ENCODE measurements at places on chromosomes 13 and 19. TPM values are rescaled to one million over a fixed set of nuclear protein-coding genes. Genes with fewer than 3 reads are reported as not detected.

GRCh38 chr19:35060160-35060855 is 18.8 kb downstream of the HPN start:
- H3K4me1 ChIP-seq: peaks cover 30% of the 10 kb centered on the region
- H3K36me3 ChIP-seq: no peaks in the 10 kb centered on the region
- no peak for DNase-seq

Gene C19orf67
- total RNA-seq: not detected

Gene NR2C2AP
- total RNA-seq: 19.0 TPM

- H3K27me3 ChIP-seq: no peaks in the 10 kb centered on the region
- H3K4me3 ChIP-seq: no peak overlapping the region
- no peaks in the 10 kb centered on the region for H3K36me3 ChIP-seq
- H3K27ac ChIP-seq: peak overlapping the region; percentile 32
Observed at GRCh38 chr19:46904114-46905060, 43.6 kb downstream of the ARHGAP35 start.

Gene PROZ
- total RNA-seq: not detected

Gene ATP8A2
- total RNA-seq: not detected

DNA sequence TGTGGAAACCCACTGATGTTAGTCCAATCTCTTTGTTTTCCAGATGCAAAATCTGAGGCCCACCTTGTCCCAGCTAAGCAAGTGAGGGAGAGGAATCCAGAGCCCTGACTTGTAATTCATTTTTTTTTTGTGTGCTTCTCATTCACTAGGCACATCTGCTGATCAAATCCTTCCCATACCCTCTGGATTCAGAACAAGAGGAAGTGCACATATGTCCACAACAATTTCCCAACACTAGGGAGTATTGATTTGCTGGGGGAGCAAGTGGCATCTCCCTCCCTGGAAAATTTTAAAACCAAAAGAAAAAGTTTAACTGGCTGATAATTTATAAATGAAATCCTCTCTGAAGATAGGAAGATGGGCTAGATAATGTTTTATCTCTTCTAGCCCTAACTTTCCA is 94.6 kb upstream of the RFC3 start:
- H3K36me3 ChIP-seq: no peaks in the 10 kb centered on the region
- H3K4me3 ChIP-seq: no peak overlapping the region
- DNase-seq: no peak
- peak overlapping the region; percentile 44 for H3K27ac ChIP-seq
- H3K27me3 ChIP-seq: no peaks in the 10 kb centered on the region
- H3K4me1 ChIP-seq: peaks cover 23% of the 10 kb centered on the region

Gene ZNF682
- 6.3 TPM for total RNA-seq

DNA sequence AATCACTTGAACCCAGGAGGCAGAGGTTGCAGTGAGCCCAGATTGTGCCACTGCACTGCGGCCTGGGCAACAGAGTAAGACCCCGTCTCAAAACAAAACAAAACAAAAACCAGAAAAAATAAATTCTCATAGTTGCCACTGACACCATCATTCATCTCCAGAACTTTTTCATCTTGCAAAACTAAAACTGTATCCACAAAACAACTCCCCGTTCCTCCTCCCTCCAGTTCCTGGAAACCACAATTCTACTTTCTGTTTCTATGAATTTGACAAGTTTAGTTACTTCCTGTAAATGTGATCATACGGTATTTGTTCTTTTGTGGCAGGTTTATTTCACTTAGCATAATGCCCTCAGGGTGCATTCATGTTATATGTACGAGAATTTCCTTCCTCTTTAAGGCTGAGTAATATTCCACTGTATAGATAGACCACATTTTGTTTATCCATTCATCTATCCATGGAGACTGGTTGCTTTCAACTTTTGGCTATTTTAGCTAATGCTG is 13.2 kb upstream of the ADGRE5 start:
- H3K27me3 ChIP-seq: no peaks in the 10 kb centered on the region
- H3K27ac ChIP-seq: no peak overlapping the region
- H3K4me3 ChIP-seq: no peak overlapping the region
- H3K36me3 ChIP-seq: no peaks in the 10 kb centered on the region

GRCh38 chr13:113597391-113598080 is 13.0 kb downstream of the TFDP1 start:
- no peaks in the 10 kb centered on the region for H3K4me1 ChIP-seq
- no peaks in the 10 kb centered on the region for H3K27me3 ChIP-seq
- DNase-seq: no peak
- H3K36me3 ChIP-seq: peaks cover 6% of the 10 kb centered on the region
- H3K4me3 ChIP-seq: no peak overlapping the region
- no peak overlapping the region for H3K27ac ChIP-seq

Gene RFC3
- total RNA-seq: 5.0 TPM

GRCh38 chr13:103878891-103879605 is 812.8 kb upstream of the SLC10A2 start:
- H3K4me1 ChIP-seq: no peaks in the 10 kb centered on the region
- H3K4me3 ChIP-seq: no peak overlapping the region
- H3K27me3 ChIP-seq: no peaks in the 10 kb centered on the region
- no peaks in the 10 kb centered on the region for H3K36me3 ChIP-seq
- no peak for DNase-seq

Gene POSTN
- 17.9 TPM for total RNA-seq

- H3K4me1 ChIP-seq: no peaks in the 10 kb centered on the region
- H3K27me3 ChIP-seq: no peaks in the 10 kb centered on the region
- H3K4me3 ChIP-seq: no peak overlapping the region
- no peak overlapping the region for H3K27ac ChIP-seq
- DNase-seq: no peak
- H3K36me3 ChIP-seq: no peaks in the 10 kb centered on the region
Observed at GRCh38 chr13:77863144-77863543, 55.5 kb downstream of the EDNRB start.

GRCh38 chr19:30512176-30513081 is 140.2 kb downstream of the ZNF536 start:
- no peak overlapping the region for H3K4me3 ChIP-seq
- no peaks in the 10 kb centered on the region for H3K4me1 ChIP-seq
- no peak for DNase-seq
- no peak overlapping the region for H3K27ac ChIP-seq

Gene CEACAM3
- not detected for total RNA-seq

- DNase-seq: no peak
- H3K36me3 ChIP-seq: no peaks in the 10 kb centered on the region
- H3K4me1 ChIP-seq: no peaks in the 10 kb centered on the region
- no peak overlapping the region for H3K4me3 ChIP-seq
- H3K27me3 ChIP-seq: no peaks in the 10 kb centered on the region
Observed at GRCh38 chr13:68046903-68047302, 816.8 kb upstream of the PCDH9 start.

Gene COX6B1
- total RNA-seq: 912 TPM

DNA sequence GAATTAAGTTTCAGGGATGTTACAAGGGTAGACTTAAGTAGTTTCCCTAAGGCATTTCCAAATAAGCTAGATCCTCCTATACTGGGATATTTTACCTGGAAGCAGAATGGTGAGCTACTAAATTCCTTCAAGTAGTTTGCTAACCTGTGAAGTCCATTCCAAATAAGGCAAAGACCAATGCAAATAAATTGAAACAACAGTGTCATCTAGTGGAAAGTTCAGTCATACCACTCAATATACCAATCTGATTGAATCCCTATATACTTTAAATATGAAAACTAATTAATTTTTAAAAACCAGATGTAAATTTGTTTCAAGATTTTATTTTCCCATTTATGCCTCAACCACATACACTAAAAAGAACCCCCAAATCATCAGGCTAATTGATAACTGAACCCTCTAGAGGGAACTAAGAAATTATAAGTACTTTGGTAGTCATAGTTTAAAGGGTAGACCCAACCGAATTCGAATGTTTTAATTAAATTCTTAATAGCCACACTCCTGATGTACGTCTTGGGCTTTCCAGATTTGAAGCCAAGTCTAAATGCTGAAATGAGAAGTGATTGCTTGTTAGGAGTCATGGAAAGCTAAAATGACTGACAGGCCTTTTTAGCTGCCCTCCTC is 223.7 kb downstream of the TBC1D4 start:
- H3K36me3 ChIP-seq: no peaks in the 10 kb centered on the region
- no peak for DNase-seq
- no peaks in the 10 kb centered on the region for H3K27me3 ChIP-seq
- no peak overlapping the region for H3K4me3 ChIP-seq

- no peak for DNase-seq
- H3K4me1 ChIP-seq: peaks cover 13% of the 10 kb centered on the region
- H3K27ac ChIP-seq: no peak overlapping the region
- H3K36me3 ChIP-seq: peaks cover 16% of the 10 kb centered on the region
Observed at GRCh38 chr13:75585153-75585552, 35.6 kb downstream of the UCHL3 start.

DNA sequence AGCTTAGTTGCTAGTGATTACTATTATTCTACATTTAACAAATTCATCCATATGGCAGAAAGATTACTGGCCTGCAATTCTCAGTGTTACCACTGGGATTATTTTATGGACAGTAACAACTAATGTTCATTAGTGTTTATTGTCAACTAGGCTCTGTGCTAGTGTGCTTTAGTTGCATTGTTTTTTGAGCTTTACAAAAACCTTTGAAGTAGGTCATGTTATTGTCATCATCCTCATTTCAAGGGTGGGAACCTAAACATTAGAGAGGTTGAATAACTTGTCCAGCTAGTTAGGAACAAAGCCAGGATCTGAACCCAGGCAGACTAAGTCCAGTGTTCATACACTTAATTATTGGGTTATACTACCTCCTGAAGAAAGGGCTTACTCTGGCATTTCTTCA is 27.8 kb upstream of the TDRD3 start:
- H3K4me3 ChIP-seq: no peak overlapping the region
- no peak overlapping the region for H3K27ac ChIP-seq
- no peaks in the 10 kb centered on the region for H3K36me3 ChIP-seq
- H3K27me3 ChIP-seq: no peaks in the 10 kb centered on the region
- DNase-seq: no peak
- no peaks in the 10 kb centered on the region for H3K4me1 ChIP-seq

DNA sequence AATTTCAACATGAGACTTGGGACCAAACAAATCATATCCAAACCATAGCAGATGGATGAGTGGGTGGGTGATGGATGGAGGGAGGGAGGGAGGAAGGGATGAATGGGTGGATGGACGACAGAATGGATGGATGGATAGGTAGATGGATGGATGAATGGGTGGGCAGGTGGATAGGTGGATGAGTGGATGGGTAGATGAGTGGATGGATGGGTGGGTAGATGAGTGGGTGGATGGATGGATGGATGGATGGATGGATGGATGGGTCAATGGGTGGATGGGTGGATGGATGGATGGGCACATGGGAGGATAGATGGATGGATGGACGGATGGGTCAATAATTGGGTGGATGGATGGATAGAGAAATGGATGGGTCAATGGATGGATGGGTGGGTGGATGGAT is 47.9 kb upstream of the ONECUT3 start:
- H3K27me3 ChIP-seq: peaks cover 23% of the 10 kb centered on the region
- no peaks in the 10 kb centered on the region for H3K36me3 ChIP-seq
- H3K4me1 ChIP-seq: no peaks in the 10 kb centered on the region

DNA sequence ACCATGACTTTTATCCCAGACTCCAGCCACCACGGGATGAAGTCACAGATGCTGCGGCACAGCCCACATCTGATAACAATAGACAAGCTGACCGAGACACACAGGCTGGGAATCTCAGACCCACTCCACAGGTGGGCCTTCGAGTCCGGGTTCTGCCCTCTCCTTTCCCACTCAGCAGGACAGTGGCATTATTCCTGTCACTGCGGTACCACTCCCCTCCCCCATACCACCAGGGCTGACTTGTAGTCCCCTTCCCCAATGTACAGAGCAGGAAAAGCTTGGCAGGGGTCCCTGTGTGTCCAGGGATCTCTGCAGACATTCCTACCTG is 179 bp upstream of the AMER2 start:
- H3K36me3 ChIP-seq: no peaks in the 10 kb centered on the region
- no peak overlapping the region for H3K4me3 ChIP-seq
- peaks cover 49% of the 10 kb centered on the region for H3K27me3 ChIP-seq

Gene LGALS14
- not detected for total RNA-seq
